ENCODE measurements at places on chromosomes 12 and 14.

- no peak for DNase-seq
Observed at GRCh38 chr12:10783252-10783651, 19.2 kb downstream of the TAS2R7 start.

DNA sequence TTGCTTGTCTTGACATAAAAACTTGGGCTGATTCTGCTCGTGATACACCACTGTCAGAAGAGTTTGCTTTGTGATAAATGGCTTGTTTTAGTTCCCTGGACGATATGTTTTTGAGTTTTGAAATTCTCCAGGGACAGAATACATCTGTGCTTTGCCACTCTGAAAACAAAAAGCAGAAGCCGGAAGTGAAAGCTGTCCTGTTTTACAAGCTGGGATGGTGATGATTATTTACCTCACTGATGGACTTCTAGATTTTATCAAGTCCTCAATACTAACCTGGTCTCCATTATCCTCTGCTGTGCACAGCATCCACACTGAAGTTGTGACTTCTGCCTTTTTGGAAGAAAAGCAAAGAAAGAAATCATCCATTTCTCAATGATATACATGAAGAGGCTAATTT is 251.6 kb downstream of the TRHDE start:
- no peak for DNase-seq

DNA sequence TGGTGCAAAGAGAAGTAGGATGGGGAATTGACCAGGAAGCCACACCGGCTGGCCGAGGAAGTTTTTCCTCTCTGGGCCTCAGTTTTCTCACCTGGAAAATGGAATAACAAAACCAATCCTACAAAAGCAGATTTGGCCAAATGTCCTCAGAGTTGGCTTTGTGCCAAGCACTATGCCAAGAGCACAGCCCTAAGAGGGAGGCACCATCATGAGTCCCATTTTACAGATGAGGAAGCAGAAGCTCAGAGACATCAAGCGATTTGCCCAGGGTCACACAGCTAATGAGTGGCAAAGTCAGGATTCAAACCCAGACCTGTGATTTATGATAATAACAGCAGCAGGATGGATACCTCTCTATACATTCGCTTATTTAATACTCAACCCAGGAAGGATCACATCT is 27.3 kb downstream of the RASAL1 start:
- DNase-seq, result no peak

- no peak for DNase-seq
Observed at GRCh38 chr12:97159377-97159776, 252.3 kb downstream of the NEDD1 start.

- no peak for DNase-seq
Observed at GRCh38 chr14:54555651-54556050, 11.3 kb upstream of the SAMD4A start.

GRCh38 chr12:13198241-13198640 is 1.7 kb downstream of the EMP1 start:
- DNase-seq, result no peak

- DNase-seq, result no peak
Observed at GRCh38 chr14:55846826-55847446, 266.9 kb downstream of the KTN1 start.

DNA sequence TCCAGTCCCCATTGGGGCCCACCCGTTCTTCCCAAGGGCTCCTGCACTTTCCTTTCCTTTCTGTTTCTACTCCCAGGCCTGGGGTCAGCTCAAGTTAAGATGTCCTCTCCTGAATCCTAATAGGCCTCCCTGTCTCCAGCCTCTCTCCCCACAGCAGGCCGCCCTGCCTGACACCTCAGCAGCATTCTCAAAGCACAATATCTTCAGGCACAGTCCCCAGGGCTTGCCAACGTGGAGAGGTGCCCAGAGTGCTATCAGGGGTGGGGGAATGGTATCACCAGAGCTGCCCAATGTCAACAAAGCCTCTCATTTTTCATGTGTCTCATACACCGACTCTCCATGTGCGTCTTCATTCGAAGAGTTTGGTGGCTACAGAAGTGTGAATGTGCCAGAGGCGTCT is 123.0 kb downstream of the FOXN3 start:
- no peak for DNase-seq

- DNase-seq, result no peak
Observed at GRCh38 chr12:30135776-30136175, 352.0 kb upstream of the TMTC1 start.
